ENCODE measurements at places on chromosomes 4 and X.

DNA sequence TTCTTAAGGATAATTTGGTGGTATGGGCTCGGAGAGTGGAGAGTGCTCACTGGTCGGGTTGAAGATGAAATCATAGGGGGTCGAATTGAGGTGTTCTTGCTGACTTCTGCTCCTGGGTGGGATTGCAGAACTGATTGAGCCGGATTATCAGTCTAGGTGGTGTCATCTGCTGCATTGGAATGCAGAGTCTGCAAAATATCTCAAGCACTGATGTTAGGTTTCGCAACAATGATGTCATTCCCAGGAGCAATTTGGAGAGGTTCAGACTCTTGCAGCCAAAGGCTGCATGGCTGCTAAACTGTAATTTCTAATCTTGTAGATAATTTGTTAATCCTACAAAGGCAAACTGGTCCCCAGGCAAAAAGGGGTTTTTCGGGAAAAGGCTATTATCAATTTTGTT is 67.7 kb downstream of the RHOH start:
- DNase-seq: peak; percentile 78

- no peak for DNase-seq
Observed at GRCh38 chrX:99719140-99719539, 690.9 kb downstream of the PCDH19 start.

- no peak for DNase-seq
Observed at GRCh38 chr4:84957514-84958420, 8.7 kb downstream of the WDFY3 start.

DNA sequence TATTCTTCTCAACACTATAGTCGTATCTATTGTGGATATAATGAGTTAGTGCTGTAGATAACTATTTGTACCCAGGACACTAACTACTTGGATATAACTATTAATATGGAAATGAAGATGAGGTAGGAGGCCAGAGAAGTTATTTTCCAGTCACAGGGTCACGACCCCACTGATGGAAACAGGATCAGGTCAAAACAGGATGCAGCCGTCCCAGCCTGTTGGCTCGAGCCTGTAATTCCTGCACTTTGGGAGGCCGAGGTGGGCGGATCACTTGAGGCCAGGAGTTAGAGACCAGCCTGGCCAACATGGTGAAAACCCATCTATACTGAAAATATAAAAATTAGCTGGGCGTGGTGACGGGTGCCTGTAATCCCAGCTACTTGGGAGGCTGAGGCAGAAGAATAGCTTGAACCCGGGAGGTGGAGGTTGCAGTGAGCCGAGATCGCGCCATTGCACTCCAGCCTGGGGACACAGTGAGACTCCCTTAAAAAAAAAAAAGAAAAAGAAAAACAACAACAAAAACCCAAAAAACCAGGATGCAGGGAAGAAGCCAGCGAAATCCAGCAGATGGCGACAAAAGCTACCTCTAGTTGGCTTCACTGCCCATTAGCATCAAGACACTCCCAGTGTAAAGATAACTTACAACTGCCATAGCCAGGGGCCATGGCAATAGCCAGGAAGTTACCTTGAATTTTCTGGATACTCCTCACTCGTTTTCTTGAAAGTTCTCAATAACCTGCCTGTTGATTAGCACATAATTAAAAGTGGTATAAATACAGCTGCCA is 37.9 kb upstream of the NKAP start:
- DNase-seq: peak; percentile 51

GRCh38 chr4:75015627-75016026 is 82.7 kb downstream of the PARM1 start:
- no peak for DNase-seq

- peak; percentile 60 for DNase-seq
Observed at GRCh38 chrX:10174810-10175209, 18.0 kb downstream of the CLCN4 start.

- DNase-seq: peak; percentile 41
Observed at GRCh38 chrX:11952176-11952720, 186.0 kb upstream of the FRMPD4 start.

DNA sequence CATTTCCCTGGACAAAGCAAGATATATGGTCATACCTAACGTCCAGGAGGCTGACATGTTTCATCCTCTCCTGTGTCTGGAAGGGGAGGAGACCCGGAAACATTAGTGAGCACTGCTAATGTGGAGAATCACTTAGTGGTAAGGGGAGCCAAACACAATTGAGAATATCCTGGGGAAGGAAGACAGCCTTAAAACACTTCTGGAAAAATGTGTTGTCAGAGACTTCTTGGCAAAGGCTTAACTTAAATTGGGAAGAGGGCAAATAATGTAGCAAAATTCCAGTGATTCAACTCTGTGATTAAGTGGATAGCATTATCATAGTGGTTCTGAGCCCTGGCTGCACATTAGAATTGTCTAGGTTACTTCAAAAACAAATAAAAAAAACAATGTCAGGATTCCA is 39.5 kb downstream of the SPARCL1 start:
- no peak for DNase-seq

- no peak for DNase-seq
Observed at GRCh38 chrX:31233941-31234496, 162.2 kb upstream of the FTHL17 start.

GRCh38 chr4:139457318-139457717 is 3.4 kb downstream of the RAB33B start:
- no peak for DNase-seq

DNA sequence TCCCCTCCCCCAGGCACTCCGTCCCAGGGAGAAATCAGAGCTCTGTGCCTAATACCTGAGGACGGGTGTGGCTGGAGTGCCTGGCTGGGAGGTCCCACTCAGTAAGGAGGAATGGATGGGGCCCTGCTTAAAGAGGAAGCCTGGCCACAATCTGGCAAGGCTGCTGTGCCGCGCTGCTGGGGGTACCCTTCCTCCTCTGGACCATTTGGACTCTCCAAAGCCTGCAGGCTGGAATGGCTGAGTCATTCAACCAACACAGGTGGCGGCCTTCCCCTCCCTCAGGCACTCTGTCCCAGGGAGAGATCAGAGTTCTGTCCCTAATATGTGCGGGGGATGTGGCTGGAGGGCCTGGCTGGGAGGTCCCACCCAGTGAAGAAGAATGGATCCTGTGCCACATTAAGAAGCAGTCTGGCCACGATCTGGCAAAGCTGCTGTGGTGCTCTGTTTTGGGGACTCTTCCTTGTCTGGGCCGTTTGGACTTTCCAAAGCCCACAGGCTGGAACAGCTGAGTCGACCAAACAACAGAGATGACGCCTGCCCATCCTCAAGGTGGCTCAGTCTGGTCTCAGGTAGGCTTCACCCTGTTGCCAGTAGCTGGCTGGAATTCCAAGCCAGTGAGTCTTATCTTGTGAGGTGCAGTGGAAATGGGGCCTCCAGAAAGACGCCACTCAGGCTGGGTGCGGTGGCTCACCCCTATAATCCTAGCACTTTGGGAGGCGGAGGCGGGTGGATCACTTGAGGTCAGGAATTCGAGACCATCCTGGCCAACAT is 127.3 kb upstream of the HUWE1 start:
- DNase-seq: no peak

DNA sequence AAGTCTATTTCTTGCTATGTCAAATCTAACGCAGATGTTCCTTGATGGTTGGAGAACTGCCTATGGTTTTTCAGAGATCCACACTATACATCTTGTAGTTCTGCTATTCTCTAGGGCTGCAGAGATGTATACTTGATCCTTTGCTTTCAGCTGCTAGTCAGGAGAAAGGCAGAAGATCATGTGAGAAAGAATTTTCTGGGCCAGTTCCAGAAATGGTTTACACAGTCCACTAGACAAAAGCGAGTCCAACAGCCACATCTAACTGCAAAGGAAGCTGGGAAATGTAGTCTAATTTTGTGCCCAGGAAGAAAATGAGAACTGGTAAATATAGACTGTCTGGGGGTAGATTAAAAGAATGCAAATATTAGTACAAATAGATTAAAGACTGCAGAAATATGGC is 394.3 kb upstream of the SLIT2 start:
- DNase-seq: peak; percentile 83

- no peak for DNase-seq
Observed at GRCh38 chrX:72180539-72180938, 1.0 kb upstream of the PIN4 start.

DNA sequence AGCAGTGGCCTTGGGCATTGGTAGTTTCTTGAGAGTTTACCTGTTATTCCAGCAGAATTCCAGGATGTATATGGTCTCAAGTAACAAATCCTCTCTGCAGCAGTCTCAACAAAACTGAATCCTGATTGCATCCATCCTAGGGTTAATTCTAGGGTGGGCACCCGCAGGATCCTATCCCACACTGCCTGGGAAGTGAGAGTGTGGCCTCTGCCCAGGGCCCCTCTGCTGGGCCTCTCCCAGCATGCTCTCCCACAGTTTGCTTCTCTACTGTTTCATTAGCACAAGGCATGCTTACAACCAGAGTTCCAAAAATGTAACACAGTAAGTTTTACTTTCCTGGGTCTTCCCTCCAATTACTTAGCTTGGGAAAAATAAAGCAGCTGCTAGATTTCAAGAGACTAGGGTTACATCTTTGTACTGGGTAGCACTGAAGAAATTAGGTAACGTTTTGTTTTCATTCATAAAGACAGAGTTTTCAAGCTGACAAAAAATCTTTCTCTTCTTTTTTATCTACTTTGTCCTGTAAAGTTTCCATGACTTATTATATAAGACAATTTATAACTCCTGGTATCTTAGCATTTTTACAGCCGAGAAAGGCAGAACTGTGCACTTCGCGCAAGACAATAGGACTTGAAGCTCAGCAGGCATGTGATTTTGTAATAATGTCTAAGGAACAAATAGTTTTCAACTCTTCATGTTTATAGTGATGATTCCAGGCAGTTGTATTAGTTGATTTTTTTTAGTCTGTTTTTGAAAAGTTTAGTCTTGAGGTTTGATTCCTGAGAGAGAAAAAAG is 131.2 kb upstream of the PCDH18 start:
- DNase-seq: peak; percentile 58

DNA sequence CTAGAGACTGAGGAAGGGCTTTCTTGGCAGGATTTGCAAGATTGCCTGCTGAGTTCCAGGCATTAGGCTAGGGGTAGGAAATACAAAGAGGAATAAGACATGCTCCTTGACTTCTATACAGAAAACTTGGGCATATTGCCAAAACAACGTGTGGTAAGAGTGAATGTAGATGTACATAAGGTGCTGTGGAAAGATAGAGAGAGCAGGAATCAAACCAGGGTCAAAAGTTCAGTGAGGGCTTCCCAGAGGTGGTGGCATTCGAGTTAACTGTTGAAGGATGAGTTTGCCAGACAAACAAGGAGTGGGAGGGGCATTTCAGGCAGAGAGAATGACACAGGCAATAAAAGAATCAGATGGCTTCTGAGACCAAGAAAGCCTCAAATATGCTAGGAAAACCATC is 187.9 kb downstream of the KDR start:
- peak; percentile 27 for DNase-seq

GRCh38 chr4:66777097-66777496 is 768.2 kb downstream of the CENPC start:
- no peak for DNase-seq

- peak; percentile 61 for DNase-seq
Observed at GRCh38 chr4:112889619-112890527, 159.6 kb upstream of the ANK2 start.

GRCh38 chr4:33998291-33998690 is 2246.0 kb downstream of the ARAP2 start:
- peak; percentile 11 for DNase-seq

- DNase-seq: peak; percentile 3
Observed at GRCh38 chr4:55636656-55636999, 530 bp upstream of the NMU start.

DNA sequence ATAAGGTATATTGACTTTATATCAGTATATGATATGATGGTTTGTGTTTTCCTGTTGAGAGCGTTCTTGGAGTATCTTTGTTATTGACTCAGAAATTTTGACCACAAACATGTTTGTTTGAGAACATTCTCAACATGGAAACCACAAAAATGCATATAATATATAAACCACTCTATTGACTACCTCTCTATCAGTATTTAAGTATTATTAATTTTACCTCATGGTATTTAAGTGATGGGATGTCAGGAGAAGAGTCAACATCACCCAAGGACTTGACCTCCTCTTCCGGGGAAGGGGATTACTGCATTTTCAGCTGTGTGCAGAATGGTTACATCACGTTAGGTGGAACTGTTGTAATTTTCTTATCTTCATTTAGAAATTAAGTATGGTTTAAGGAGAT is 54.3 kb upstream of the PUDP start:
- peak; percentile 57 for DNase-seq

DNA sequence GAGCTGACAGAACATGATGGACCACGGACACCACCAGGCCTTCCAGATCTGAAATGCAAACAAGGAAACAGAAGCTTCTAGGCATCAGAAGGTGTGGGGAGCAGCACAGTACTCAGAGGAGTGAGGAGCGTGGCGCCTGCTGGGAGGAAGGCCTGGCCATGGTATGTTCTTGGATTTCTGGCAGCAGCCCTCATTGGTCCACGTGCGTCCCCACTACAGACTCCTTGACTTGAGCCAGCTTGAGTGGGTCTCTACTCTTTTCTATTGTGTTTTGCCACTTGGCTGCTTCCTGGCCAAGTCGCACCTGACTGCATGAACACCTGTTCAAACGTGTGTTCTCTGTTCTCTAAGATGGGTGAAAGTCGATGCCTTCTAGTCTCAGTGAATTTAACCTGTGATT is 18.0 kb downstream of the ZNF275 start:
- no peak for DNase-seq

DNA sequence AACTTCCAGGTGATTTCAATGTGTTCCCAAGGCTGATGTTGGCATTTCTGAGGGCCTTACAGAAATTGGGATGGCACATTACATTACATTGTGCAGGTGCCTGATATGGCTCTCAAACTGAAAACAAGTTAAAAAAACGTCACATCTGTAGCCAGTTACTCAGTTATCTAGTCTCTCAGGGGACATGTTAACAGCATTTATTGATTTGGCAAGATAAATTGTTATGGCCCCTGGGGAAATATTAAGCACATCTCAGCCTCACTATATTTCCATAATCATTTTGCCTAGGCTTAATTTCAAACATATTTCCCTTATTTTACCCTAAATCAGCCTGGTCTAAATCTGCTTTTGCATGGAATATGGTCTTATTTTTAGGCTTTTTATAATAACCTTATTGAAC is 290.0 kb downstream of the IL15 start:
- DNase-seq: no peak

DNA sequence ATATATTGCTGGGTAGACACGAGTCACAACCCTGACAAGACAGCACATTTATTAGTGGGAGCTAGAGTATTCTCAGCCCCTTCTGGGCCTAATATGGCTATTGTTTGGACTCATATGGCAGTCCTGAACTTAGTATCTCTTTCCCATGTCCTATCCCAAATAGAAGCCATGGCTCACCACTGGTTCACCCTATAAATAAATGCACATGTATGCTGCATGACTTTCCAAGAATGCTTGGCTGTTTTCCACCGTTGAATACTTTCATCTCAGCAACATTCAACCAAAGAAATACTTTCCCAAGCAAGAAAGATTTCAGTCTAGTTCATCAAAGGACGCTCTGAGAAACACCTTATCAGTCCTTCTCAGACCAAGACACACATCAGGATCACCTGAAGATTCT is 36.7 kb downstream of the SMPX start:
- peak; percentile 42 for DNase-seq

DNA sequence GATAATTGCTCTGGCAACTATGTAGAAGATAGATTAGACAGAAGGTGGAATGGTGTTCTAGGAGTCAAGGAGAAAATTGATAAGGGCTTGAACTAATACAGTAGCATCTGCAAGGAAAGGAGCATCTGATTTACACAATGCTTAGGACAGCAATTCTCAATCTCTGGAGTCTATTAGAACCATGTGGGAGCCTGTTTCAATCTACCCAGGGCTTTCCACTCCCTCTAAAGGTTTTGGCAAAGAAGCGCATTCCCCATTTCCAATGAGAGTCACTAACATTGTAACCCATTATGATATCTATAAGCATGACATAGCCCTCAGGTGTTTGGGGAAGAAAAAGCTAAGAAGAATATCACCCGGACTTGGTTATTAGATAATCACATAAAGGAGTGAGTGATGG is 168.2 kb downstream of the COL25A1 start:
- no peak for DNase-seq
